ENCODE measurements at places on chromosomes 7 and 10.

DNA sequence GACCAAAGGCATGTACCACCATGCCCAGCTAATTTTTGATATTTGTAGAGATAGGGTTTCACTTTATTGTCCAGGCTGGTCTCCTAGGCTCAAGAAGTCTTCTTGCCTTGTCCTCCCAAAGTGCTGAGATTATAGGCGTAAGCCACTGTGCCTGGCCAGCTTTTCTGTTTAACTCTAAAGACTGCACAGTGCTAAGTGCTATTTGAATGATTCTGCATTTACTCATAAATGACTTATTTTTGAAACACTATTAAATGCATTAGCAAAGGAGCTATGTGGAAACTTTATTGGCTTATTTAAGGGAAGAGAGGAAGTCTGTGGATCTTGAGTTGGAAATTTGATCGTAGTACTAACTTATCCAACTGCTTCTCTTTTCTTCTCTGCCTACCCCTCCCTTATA, 89.1 kb downstream of the NT5C2 start:
- no peak for DNase-seq

GRCh38 chr10:47296156-47296894, 3.7 kb upstream of the GDF10 start:
- no peak for DNase-seq

DNA sequence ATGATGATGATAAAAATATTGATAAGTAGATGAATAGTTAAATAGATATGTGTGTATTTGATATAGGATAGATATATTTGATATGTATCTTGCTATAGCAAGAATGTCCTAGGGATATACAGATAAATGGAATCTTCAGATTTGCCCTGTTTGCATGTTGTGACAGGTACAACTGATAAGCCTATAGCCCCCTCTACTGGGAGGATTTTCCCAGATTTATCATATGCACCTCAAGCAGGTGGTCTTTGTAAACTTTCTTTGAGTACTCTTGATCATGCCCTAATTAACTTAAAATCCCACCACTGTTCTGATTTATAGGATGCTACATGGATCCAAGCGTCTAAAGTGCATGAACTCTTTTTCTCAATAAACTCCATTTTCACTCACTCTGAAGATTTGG, 1050.7 kb downstream of the SORCS3 start:
- DNase-seq = no peak

- DNase-seq = no peak
Measured at GRCh38 chr10:15433850-15434537, 62.9 kb upstream of the FAM171A1 start.

DNA sequence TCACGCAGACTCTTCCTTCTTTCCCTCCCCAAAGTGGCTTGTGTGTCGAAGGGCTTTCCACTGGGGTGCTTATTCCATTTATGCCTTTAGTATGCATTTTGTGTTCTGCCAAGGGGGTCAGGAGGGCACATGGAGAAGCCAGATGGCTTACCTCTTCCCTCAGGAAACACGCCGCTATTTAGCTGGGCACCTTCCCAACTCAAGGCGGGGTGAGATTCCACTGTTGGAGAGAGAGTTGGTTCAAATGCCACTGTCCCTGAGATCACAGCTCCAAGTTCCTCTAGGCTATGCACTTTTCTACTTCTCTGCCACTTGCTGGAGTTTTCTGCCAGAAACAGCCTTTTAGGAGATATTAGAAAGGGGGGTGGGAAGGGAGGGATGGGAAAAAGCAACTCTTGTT, 1091.8 kb downstream of the LRMDA start:
- DNase-seq = no peak

GRCh38 chr7:70142247-70142932, 544.1 kb downstream of the AUTS2 start:
- DNase-seq = no peak

DNA sequence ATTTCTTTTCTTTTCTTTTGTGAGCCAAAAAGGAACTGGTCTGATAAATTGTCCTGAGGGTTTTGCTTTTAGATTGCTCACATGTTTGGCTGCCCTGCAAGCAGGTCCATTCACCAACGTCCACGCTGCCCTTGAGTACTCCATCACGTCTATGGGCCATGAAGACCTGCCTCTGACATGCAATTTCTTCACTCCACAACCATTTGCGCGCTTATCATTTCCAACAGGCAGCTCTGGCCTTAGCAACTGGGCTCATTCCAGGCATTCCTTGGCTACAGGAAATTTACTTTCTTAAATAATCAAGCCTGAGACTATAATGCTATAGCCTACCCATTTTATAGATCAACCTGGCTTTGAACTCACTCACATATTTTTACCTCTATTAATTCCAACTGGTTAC, 408.3 kb upstream of the C7orf33 start:
- DNase-seq = no peak

DNA sequence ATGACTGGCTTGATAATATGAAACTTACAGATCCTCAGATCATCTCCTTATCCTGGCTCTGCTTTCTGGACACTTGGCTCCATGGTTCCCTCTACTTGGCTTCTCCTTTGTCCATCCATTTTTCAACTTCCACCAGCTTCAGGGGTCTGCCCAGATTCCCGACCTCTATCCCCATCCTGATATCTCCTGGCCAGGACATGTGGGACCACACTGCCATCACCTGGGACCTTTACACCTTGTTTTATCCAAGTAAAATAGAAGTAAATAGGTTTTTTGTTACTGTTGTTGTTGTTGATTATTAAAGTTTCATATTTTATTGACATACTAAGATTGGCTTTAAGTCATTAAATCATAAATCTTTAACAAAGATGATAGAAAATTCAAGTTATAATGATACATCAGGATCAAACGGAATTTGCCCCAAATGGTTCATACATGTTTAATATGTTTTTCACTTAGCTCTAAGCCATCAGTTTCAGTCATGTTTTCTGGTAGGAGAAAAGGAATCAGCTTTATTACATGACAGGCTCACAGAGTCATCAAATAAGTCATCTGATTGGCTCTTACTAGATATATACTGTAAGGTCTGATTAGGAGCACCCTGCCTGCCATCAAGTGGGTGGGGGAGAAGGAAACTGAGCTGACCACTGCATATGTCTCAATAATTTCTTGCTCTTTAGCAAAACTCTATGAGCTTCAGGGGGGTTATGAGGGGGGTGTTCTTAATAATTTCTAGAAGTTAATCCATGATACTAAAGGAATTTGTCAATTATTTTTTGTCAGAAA, 111.5 kb upstream of the AHR start:
- DNase-seq = no peak

GRCh38 chr7:158110034-158110590, 477.5 kb downstream of the PTPRN2 start:
- no peak for DNase-seq

DNA sequence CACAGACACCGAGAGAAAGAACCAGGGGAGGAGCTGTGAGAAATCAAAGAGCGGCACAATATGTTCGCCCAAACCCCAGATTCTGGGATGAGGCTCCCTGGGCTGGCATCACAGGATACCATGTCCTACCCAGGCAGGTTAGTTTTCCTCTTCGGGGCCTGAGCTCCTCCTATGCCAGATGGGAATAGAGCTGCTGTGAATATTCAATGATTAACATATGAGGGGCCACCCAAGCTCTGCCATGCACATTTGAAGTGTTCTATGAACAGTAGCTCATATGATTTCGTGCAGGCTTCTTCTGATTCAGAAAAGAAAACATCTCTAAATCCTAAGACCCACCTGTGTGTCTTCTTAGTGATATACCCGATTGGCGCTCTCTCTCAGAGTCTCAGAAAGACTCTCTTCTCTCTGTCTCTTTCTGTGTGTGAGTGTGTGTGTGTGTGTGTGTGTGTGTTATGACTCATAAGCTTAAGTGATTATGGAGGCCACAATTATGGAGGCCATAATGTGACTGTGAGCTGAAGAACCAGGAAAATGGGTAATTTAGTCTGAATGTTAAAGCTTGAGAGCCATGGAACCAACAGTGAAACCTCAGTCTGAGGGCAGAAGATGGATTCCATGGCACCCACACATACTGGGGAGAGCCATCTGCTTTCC, 220.5 kb downstream of the KLF6 start:
- DNase-seq = no peak

- DNase-seq = no peak
Measured at GRCh38 chr7:76191783-76192240, 9.9 kb upstream of the SRRM3 start.

- DNase-seq = no peak
Measured at GRCh38 chr7:121442845-121443244, 46.7 kb upstream of the FAM3C start.

DNA sequence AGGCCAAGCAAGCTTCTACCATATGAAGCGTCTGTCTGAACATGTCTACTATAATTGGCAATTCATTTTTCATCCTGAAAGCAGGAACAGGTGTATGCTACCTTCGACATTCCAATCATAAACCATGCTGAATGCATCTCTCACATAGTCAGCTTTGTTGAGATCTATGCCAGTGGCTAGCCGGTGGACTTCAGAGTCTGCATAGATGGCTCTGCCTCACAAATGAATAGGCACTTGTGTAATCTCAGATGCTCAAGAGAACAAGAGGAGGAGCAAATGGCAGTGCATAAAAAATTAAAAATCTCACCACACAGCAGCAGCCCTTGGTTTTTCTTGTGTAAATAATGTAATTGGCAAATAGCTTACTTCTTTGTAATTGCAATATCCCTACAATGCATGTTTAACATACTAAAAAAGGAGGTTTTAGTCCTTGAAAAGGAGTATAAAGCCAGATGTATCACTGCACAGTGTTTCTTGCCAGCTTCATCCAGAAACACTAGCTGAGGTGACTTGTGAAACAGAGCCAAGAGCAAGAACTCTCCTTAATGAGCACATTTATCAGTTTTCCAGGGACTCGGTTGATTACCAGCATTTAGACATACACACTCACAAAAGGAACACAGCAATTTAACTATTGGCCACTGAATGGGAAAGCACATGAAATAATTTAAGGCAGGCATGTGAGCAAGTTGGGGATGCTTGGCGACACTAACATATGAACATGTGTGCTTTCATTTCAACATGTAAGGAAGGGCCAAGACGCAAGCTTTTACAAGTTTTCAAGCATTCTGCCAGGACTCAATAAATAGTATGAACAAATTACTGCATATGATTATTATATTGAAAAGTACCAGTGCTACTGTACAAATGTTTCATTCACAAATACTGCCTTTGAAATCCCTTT, 249.9 kb upstream of the PLXNA4 start:
- no peak for DNase-seq

- DNase-seq = no peak
Measured at GRCh38 chr10:121110369-121110768, 259.2 kb downstream of the WDR11 start.

DNA sequence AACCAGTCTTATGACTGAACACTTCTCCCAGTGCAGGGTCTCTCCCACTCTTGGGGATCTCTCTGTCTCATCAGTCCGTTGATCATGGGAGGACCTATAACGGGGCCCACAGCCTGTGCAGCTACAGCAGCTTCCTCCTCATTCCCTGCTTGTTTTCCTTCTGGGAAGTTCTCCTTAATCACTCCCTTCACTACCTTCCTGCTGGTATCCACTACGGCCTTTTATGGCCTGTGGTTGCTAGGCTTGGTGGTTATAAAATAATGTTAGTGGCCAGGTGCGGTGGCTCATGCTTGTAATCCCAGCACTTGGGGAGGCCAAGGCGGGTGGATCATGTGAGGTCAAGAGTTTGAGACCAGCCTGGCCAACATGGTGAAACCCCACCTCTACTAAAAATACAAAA, 3.5 kb upstream of the ZNF282 start:
- no peak for DNase-seq

DNA sequence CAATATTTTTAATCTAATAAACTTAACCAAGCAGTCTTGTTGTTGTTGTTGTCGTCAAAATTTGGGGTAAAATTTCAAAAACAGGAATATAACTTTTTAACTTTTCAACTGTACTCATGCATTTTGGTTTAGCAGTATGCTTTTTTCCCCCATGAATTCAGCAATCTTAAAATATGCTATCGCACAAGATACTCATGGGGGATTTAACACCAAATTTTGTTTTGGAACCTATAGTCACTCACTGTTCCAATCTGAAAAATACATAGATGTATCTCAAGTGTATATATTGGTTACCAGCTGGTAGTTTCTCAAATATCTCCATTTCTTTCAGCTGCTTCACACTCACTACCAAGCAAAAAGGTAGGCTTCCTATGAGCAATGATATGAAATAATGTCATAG, 91.4 kb upstream of the PIK3CG start:
- DNase-seq = no peak

DNA sequence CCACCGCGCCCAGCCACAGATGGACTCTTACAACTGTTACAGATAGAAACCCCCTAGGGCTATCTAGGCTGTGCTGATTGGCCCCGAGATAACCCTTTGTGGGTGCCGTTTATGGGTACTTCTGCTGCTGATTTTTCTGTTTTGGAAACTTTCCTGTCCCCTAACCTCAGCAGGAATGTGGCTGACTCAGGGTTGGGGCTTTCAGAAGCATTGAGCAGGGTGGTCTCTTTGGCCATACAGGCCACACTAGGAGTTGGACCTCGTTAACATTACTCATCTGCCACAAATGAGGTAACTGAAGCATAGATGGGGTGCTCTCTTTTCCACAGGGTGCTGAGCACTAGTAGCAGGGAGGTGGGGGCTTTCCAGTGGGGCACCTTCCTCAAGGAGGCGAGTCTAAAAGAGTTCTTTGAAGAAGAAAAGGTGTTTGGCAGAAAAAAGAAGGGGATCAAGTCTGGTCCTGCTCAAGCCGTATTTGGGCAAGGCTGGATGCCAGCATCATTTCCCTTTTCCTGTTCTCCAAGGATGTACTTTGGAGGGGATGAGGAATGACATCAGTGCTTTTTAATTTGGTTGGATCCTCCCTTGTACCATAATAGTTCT, 6.4 kb downstream of the ZSCAN25 start:
- DNase-seq = no peak

GRCh38 chr7:4820967-4821471, 40.8 kb downstream of the PAPOLB start:
- DNase-seq = no peak

DNA sequence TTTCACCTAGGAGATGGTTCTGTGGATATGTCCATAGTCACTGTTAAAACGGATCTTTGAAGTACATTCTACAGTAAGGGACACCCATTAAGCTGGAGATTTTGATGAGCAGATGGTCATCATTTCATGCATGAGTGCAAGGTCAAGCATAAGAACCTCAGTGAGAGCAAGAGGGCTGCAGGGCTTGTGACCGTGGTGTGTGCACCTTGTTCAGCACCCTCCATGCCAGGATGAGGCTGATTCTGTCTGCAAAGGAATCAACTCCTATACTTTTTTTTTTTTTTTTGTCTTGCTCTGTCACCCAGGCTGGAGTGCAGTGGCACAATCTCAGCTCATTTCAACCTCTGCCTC, 17.6 kb downstream of the PDSS1 start:
- DNase-seq = no peak

- DNase-seq = no peak
Measured at GRCh38 chr7:11485636-11486035, 346.4 kb downstream of the THSD7A start.

GRCh38 chr7:147982307-147982706, 608.3 kb upstream of the C7orf33 start:
- DNase-seq = no peak

- no peak for DNase-seq
Measured at GRCh38 chr10:16779384-16779915, 37.8 kb downstream of the RSU1 start.
